ENCODE measurements at places on chromosomes 1 and 21. TPM values are rescaled to one million over a fixed set of nuclear protein-coding genes. Genes with fewer than 3 reads are reported as not detected.
A peak's percentile ranks its signal among the peaks of the same experiment; 100 is the strongest.

DNA sequence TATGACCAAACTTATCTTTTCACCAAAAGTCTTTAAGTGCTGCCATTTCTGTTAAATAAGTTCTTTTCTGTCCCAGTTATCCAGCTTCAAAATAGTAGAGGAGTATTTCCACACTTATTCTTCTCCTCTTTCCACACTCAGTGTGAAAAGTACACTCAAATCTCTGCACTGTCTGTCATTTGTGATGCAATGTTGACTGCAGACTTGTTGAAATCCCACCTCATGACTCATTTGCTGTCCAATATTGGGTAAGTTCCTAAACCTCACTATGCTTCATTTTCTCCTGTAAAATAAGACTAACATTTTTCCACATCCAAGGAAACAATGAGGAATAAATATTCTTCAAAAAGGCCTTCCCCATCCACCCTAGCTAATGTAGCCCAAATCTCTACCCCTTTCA lies 17.5 kb downstream of the LRRIQ3 start:
- DNase-seq = no peak

- DNase-seq = no peak
Observed at GRCh38 chr21:46385846-46386733, 62.1 kb downstream of the PCNT start.

GRCh38 chr1:184597650-184598357 lies 156.9 kb downstream of the EDEM3 start:
- no peak for DNase-seq

DNA sequence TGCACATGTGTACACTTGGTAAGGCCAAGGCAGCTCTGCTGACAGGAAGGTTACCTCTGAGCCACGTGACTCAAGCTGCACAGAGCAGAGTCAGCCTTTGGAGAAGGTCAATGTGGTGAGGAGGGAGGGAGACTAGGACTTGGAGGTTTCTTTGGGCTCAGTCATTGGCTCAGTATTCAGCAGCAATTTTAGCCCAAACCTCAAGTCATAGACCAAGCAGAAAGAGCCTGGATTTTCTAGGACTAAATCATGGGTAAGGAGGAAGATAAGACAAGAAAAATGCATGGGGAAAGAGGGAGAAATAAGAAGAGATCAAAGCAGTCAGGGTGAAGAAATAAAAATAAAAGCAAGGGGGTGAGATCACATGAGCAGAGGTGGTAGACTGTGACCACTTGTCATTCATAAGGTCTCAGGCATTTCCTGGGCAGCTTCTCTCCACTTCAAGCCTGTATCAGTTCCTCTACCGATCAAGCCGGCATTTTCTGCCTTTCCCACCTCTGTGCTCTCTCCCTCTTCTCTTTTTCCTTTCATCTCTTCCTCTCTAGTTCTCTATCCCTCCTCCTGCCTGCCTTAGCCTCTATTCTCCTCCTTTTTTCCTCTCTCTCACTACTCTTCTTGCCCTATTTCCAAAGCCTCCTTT lies 51.7 kb upstream of the DUSP10 start:
- no peak for DNase-seq

Gene GPR153
- total RNA-seq = 23.9 TPM

DNA sequence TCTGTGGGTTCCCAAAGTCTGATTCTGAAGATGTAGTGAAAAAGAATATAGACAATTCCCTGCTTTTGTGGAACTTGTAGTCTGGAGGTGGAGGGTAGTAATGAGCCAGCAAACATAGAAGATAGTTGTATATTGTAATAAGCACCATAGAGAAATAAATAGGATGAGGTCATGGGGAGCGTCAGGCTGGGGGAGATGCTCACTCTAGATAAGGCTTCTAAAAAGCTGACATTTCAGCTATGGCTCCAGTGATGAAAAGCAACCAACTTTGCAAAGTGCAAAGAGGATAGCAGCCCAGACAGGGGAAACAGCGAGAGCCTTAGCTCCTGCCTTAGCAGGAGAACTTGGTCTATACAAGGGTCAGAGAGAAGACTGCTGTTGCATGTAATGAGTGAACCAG lies 98.0 kb upstream of the RALGPS2 start:
- no peak for DNase-seq

Gene ETV3L
- not detected for total RNA-seq

DNA sequence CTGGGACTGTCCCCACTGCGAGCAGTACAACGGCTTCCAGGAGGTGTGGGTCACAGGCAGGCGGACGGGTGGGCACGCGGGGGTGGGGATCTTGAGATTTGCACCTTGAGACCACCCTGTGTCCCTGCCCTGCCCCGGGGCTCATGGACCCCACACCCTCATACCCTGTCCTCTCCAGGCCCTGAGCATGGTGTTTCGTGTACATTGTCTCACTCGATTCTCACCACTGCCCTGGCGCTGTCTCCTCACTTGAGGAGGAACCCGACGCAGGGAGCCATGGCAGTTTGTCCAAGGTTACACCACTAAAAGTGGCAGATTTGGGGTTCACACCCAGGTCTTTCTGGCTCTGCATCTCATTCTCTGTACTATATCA lies 7.2 kb downstream of the TMEM201 start:
- no peak for DNase-seq

- DNase-seq = no peak
Observed at GRCh38 chr1:205858141-205858961, 8.4 kb upstream of the PM20D1 start.

- DNase-seq = peak; percentile 74
Observed at GRCh38 chr1:55443175-55443915, 228.2 kb upstream of the USP24 start.

Gene OR2L3
- total RNA-seq = not detected

Data from ovary (tissue), 10 donors.